ENCODE measurements at places on chromosomes 12 and 14.

- DNase-seq, result peak; percentile 39
These were observed 2.5 kb downstream of the DUSP6 start for GRCh38 chr12:89349814-89350213.

DNA sequence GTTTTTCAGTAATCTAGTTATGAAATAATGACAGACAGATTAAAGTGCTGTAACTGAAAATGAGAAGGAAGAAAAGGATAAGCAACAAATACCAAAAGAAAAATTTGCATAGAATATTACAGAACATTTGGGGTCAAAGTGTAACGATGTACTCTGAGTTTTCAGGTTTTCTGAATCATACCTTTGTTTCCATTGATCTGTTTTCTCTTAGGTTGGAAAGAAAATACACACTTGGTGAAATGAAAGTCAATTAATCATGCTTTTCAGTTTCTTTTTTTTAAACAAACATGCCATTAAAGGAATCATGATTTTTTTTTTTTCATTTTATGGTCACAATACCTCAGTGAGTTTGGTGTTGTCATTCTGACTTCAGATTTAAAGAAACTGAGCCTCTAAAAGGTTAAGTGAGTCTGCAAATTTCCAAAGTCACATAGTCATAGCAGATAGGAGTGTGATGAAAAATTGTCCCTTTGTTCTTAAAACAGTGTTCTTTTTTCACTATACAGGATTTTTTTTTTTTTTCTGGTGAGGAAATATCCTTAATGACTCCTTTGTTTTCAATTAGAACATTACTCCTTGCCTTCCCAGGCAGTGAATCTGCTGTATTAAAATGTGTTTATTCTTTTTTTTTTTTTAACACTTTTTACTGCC lies 35.9 kb upstream of the PZP start:
- no peak for DNase-seq

GRCh38 chr12:7144414-7145120 lies 14.4 kb downstream of the CLSTN3 start:
- no peak for DNase-seq

DNA sequence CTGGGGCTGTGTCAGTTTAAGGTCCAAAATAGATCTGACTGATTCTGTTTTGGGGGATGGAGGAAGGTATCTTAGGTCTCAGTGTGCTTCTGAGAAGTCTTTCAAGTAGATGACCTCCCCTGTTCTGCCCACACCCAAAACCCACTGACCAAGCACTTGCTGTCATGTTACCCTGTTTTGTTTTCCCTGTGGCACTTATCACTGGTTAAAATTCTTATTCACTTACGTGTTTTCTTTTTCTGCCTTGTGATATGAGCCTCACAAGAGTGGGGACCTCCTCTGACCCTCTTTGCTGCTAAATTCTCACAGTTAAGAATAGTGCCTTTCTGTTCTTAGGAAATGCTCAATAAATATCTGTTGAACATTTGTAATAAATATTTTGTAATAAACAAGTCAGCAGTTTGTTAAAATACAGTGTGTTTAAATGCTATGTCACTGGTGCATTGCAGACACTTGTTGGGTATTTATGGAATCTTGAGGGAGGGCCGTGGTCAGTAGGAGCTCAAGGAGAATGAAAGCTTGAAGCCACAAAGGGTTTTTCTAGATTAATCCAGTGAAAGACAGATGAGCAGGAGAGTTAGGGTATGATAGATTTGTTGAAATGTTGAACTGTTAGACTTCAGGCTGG lies 20.9 kb downstream of the PLEKHA5 start:
- no peak for DNase-seq

GRCh38 chr12:108840605-108841332 lies 16.6 kb downstream of the SSH1 start:
- no peak for DNase-seq

DNA sequence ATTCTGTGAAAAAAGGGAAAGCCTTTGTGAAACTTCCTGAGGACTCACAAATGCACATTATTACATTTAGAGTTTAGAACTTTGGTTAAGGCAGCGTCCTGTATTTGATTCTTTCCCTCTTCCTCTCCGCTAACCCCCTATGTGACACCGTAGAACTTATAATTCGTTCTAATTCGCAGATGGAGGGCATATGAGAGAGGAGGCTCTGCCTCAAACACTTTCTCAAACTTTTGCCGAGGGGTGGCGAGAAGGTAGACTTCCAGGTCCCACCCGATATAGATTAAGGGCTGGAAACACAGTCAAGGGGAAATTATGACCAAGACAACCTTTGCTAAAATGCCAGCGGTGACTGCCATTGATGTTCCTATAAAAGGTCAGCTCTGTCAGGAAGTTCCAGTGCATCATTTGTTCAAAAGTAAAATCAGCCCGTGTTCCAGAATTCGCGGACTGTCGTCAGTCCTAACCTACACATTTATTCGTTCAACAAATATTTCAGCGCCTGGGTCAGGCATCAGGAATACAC lies 904 bp upstream of the PAPOLA start:
- no peak for DNase-seq

DNA sequence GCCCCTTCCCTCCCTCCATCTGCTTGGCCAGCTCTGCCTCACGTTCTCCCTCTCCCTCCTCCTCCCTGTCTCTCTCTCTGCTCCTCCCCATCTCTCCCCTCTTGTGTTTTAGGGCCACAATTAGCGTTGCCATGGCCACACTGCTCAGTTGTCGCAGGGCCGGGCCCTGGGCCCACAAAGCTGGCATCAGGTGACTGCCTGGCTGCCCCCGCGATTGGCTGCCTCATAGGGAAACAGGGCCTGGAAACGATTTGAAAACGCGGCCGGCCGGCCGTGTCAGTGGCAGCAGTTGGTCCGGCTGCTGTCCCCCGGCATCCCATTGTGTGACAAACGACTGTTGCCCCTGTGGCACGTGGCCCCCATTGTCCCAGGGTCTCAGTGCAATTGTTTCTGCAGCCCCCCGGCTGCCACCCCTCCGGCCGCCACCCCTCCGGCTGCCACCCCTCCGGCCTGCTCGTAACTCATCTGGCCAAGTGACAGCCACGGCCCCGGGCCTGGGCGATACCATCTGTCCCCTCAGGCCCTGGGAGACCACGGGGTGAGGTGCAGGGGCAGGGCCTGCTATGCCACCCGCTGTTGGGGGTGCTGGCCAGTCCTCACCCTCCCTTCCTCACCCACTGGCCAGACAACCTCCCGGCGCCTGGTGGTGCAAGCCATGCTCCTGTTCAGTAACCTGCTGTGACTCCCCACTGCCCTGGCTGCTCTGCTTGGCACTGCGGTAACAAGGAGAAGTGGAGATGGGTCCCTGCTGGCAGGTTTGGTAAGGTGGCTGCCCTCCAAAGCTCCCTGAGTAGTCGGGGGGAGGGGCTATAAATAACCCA lies 17.4 kb downstream of the FOXN4 start:
- DNase-seq, result peak; percentile 81

GRCh38 chr14:93044556-93044955 lies 71.2 kb downstream of the ITPK1 start:
- no peak for DNase-seq

DNA sequence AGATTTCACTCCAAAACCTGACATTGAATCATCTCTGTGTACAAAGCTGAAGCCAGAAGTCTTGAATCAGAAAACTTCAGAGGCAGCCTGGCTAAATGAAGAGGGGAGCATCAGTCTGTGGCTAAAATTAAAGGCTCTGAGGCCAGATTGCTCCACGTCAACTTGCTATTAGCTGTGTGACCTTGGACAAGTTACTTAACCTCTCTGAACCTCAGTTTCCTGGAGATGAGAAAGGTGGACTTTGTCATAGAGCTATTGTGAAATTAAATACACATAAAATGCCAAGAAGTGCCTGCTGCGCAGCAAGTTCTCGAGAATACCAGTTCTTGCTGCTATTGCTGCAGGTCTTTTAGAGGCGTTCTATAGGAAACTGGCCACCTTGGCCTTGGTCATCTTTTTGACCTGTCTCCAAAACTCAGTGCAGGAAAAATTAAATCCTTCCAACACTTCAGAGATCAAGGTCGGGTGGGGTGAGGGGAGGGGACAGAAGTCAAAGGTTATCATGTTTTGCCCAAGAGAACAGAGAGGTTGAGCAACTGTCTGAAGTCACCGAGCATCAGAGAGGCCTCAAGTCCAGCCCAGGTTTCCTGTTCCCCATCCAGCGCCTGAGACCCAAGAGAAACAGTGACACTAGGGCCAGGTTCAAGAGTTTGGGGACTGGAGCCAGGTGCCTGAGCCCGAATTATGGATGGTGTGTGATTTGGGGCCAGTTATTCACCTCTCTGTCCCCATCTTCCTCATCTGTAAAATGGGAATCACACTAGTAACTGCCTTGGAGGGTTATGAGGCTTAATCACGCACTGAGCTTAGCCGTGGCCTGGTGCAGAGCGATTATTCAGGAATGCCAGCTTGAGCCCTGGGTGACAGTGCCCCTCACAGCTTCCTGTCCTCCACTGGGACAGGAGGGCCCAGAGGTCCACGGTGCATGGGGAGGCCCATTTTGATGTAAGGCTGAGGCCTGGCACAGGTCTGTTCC lies 1.1 kb downstream of the SERPINA1 start:
- DNase-seq, result no peak

DNA sequence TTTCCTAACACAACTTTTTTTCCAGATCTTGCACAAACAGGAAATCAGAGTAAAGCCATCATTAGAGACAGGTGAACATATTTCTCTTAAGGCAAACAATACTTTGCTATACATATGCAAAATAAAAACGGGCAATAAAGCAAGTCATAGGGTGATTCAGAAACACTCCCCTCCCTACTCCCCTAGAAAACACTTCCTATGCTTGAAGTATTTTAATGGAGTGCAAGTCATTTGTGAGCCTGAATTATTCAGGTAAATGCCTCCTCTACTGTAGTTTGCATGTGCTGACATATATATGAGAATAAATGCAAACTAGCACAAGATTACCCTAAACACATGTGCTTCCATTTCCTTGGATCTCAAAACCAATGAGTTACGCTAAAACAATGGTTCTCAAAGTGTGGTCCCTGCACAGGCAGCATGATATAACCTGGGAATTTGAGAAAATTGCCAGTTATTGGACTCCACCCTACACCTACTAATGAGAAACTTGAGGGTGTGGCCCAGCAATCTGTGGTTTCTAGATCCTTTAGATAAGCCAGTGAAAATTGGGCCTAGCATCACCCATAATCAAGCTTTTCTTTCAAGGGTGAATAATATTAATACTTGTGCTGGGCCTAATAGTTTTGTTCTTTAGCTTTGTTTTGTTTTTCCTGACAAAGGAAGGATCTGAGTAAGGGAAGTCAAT lies 159.7 kb upstream of the BMP4 start:
- no peak for DNase-seq

- no peak for DNase-seq
These were observed 326.8 kb downstream of the CCDC91 start for GRCh38 chr12:28517101-28517500.

GRCh38 chr12:67046062-67046461 lies 223.1 kb upstream of the CAND1 start:
- no peak for DNase-seq

GRCh38 chr12:90305379-90305778 lies 596.7 kb upstream of the ATP2B1 start:
- no peak for DNase-seq

GRCh38 chr12:63397807-63398206 lies 246.8 kb upstream of the AVPR1A start:
- DNase-seq, result no peak

GRCh38 chr12:3177778-3178425 lies 100.7 kb downstream of the TSPAN9 start:
- no peak for DNase-seq

GRCh38 chr12:30010071-30011052 lies 226.6 kb upstream of the TMTC1 start:
- DNase-seq, result no peak

- DNase-seq, result no peak
These were observed 178.1 kb upstream of the NOVA1 start for GRCh38 chr14:26775765-26776563.

DNA sequence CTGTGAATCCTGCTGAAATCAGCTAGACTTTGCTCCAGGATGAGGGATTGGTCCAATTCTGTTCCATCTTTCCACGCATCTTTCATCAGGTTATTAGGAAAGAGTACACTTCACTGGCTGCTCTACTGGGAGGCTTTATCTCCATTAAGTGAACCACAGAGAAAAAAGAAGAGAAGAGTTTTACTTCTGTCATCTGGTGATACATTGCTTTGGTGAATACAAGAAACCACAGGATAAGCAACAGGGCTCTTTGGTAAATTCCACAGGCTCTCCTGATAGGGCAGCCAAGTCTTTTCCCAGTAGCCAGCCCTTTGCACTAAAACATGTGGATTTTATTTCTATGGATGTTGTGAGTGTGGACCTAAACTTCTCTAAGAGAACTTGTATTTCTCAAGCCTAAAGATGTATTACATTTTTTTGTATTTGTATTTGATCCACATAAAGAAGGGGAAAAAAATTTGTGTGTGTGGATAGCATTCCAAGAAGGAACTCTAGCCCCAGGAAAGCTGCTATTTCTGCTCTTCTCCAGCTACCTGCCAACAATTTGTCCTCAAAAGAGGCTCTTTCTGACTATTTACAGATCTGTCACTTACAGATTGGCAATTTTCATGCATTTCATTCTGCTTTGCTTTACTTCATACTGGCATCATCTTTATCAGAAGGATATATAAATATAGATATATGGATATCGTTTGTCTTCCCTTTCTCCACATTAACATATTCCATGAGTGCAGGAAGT lies 1117.6 kb upstream of the TMEM132C start:
- no peak for DNase-seq

Data from head of caudate nucleus (tissue), 42 donors.